Left cardiac atrium (tissue), 4 donors: ENCODE measurements at places on chromosomes 6 and 20.

DNA sequence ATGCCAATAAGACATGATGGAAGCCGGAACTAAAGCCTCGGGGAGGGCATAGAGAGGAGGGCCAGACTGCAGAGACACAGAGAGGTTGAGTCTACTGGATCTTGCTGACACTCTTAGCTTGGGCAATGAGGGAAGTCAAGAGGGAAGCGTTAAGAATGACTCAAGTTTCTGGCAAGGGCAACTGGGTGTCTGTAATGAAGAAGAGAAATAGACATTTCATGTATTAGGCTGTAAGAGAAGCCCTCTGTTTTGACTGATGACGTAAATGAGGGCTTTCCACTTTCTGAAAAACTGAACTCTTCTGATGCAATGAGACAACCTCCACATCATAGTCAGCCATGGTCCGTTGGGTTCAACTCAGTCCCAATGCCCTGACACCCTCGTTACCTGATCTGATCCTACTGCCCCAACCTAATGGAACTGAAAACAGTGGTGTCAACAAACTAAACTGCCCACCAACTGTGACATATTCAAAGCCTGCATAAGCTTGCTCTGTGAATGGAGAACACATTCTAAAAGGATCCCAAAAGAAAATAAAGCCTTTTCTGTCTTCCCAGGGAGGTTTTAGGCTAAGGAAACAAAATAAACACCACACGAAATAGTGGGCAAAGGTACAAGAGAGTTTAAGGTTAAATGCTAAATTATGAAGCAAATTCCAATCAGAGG lies 45.8 kb upstream of the PNRC1 start:
- DNase-seq: peak; percentile 48

DNA sequence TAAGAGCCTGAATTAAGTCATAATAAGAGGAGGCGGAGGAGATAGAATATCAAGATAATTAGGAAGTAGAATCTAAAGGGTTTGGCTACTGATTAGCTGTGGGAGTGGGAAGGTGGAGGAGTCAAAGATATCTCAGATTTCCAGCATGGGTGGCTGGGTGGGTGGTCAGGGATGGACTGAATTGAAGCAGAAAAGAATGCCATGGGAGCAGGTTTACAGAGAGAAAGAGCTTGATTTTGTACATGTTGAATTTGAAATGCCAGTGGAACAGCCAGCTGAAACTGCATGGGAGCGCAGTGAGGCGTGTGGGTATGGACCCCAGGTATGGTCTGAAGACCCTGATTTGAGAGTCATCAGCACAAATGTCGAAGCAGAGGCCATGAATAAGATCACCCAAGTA lies 1.4 kb upstream of the HLA-DMA start:
- DNase-seq: no peak

- DNase-seq: no peak
These were observed 11.6 kb downstream of the BACH2 start for GRCh38 chr6:90285042-90285481.

DNA sequence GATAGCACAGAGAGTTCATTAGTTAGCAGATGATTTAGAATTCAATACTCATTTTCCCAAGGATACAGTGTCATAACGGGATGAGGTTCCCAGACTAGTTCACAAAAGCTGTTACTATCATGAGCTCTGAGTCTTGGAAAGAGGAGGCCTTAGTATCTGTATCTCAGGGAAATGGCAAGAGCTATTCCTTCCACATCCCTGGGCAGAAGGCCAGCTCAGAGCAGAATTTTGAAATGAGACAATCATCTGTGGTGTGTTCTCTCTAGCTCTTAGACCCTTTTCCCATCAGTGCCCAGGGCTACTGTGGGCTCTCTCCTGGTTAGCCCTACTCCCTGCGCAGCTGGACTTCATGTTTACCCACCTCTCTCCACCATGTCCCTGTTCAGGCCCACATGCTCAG lies 64.5 kb downstream of the JAG1 start:
- peak; percentile 76 for DNase-seq

DNA sequence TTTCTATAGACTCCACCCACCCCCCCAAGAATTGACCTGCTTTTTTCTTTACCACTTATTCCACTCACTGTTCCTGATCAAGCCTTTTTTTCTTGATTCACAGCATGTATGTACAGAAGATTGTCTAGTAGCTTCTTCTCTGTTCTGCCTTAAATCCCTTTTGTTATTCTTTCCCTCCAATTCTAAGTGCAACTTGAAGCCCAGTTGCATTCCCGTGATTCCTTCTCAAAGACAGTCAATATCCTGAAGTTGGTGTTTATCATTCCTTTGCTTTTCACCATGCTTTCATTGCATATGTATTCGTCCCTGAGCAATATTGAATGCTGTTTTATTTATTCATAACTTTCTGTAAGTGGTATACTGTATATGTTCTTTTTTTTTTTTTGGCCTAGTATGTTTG lies 21.0 kb downstream of the XRN2 start:
- DNase-seq: no peak

- DNase-seq: peak; percentile 43
These were observed 124.7 kb upstream of the MARCKS start for GRCh38 chr6:113732384-113732966.

DNA sequence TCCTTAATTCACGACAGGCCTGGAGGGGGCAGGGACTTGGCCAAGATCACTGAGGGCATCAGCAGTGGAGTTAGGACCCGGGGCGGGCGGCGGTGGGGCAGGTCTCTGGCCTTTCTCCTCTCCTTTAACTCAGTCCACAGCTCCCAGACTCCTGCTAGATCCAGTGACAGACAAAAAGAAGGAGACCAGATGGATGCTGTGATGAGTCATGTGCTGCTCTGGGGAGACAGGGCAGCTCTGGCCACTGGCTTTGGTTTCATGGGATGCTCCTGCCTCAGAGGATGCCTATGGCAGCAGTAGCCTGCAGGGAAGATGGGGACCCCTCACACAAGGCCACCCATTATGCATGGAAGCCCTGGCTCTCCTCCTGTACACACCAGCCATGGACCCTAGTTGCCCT lies 20.5 kb downstream of the EPB41L1 start:
- DNase-seq: no peak

DNA sequence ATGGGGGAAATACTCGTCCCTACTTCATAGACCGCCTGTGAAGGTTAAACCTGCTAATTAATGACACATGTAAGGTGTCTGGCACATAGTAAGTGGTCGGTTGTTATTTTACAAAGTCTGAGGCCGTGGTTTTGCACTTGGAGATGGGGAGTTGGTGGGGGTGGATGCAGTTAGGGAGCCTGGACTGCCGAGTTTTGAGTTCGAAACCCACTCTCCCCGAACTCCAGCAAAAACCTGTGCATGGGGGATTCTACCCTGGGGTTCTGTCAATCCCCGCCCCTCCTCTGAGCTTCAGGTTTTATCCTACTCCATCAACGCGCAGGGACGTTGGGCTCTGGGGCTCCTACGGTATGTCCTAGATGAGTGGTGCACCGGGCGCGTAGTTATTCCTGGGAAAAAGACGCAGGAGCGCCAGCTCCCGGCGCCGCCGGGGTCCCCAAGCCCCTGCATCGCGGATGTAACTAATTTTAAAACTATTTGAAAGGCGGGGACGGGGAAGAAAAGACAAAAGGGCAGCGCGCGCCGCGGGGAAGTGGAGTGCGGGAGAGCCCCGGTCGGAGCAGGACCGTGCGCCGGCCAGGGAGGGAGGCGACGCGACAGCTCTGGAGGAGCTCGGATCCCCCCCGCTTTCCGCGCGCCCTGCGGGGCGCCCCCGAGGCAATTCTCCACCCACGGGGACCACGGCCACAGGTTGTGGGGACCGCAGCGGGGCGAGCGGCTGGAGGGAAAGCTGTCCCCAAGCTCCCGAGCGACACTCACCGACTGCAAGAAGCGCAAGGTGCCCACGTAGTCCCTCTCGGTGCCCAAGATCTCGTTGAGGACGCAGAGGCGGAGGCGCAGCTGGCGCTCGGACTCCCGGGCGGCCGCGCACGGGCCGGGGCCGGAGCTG lies 672 bp downstream of the PREX1 start:
- DNase-seq: no peak

DNA sequence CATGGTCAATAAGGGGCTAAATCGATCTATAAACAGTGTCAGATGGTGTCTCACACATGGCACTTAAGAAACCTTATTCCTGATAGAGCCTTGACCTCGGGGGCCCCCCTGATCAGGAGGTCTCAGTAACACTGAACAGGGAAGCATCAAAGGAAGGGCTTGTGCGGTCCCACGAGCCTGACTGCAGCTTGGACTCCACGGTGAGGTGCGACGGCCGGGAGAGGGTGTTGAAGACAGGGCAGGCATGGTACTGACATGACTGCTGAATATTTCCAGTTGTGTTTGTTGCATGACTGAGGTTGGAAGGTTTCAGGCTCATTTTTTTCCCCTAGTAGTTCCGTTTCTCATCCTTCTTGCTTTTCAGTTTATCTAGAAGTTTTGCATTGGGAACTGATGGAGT lies 107.1 kb upstream of the JAG1 start:
- no peak for DNase-seq

- DNase-seq: no peak
These were observed 38.7 kb upstream of the DSP start for GRCh38 chr6:7502743-7503142.

- no peak for DNase-seq
These were observed 363.2 kb upstream of the FLRT3 start for GRCh38 chr20:14700639-14700960.

DNA sequence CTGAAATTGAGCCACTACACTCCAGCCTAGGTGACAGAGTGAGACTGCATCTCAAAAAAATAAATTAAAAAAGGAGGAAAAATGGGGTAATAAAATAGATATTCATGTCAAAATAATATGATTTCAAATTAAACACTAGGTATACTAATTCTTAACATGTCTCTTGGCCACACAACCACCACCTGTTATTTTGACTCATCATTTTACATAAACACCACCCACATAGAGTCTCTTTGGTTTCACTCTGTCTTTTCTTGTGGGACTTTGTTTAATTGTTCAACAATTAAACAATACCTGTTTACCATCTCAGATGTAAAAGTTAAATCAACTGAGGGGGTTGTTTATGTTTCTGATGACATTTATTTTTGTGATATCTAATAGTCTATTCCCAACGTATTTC lies 476.8 kb upstream of the ADGRB3 start:
- DNase-seq: no peak

GRCh38 chr20:4256874-4257273 lies 241.5 kb upstream of the RNF24 start:
- DNase-seq: no peak

DNA sequence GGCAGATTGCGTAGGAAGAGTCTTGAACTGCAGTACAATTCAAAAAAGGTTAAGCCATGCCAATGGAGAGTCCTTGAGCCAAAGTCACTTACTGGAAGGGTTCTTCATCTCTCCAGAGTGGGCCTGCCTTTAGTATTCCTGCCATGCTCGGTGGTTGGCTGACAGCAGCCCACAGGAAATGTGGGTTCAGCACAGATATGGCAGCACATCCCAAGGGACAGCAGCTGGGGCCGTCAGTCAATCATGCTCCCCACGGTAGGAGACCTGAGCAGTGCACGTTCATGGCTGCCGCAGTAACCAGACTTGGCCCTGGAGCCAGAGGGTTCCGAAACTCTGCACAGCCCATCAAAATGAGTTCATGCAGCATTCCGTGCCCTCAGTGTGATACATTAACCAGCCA lies 63.6 kb upstream of the SIRPA start:
- no peak for DNase-seq

GRCh38 chr20:15708984-15709598 lies 864.2 kb downstream of the KIF16B start:
- peak; percentile 33 for DNase-seq

GRCh38 chr6:144320741-144321140 lies 35.6 kb downstream of the UTRN start:
- DNase-seq: no peak

GRCh38 chr20:49037962-49038387 lies 8.1 kb upstream of the CSE1L start:
- DNase-seq: no peak
